Left lobe of liver (tissue), 2 donors: ENCODE measurements at places on chromosomes 2 and 18.
A peak's percentile ranks its signal among the peaks of the same experiment; 100 is the strongest.

GRCh38 chr2:8258406-8258805 is 423.4 kb upstream of the ID2 start:
- DNase-seq, result no peak

DNA sequence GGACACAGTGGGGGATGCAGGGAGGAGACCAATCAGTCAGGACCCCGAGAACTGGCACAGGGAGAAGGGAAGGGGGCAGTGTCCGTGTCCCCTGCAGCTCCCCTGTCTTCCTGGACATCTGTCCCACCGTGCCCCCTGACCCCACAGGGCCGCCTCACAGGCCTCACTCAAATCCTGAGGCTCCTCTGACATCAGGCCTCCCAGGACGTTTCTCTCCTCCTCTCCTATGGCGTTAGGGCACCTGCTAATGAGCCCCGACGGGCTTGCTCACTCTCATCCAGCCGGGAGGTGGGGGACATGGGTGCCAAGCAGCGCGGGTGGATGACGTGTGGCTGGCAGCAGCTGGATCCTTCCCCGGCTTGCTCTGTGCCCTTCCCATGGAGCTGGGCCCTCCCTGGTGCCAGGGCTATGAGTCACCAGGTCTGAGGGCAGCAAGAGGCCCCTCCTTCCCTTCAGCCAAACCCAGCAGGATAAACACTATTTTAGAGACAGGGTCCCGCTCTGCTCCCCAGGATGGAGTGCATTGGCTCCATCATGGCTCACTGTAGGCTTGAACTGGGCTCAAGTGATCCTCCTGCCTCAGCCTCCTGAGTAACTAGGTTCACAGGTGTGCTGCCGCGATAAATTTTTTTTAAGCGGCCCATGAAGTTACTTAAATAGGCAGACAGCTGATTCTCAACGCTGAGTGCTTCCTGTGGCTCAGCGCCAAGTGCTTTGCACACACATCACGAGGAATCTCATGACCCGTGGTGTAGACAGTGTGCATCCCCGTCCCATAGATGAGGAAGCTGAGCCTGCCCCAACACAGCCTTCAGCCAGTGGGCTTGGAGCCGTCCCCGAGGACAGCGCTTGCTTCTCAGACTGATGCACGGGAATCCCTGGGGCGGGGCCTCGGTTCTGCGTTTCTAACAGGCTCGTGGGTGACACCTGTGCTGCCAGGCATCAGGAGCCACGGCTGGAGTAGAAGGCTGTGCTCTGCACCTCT is 64.5 kb upstream of the HDAC4 start:
- DNase-seq, result peak; percentile 55

- DNase-seq, result no peak
Observed at GRCh38 chr2:162164802-162165201, 12.8 kb upstream of the GCG start.

GRCh38 chr2:99957332-99958133 is 184.9 kb downstream of the AFF3 start:
- DNase-seq, result no peak

DNA sequence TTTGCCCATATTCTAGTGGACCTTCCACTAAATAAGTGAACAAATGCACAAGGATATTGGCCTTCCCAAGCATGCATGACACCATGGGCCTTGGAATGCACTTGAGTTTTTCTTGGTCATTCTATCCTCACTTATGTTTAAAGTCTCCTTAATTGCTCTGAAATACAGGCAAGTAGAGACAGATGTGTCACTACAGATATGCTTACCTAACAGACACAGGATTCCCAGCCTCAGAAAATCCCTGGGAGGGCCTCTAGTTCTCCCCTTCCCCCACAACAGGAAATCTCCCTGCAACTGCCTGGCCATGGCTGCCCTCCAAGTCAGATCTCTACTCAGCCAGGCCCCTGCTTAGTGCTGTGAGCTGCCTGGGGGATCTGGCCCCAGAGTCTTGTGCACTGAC is 445.2 kb downstream of the IRS1 start:
- no peak for DNase-seq

- DNase-seq, result no peak
Observed at GRCh38 chr2:43467891-43468290, 127.9 kb downstream of the THADA start.

- no peak for DNase-seq
Observed at GRCh38 chr2:171514908-171515582, 7.2 kb upstream of the CYBRD1 start.

- DNase-seq, result no peak
Observed at GRCh38 chr18:80009661-80010550, 21.5 kb upstream of the TXNL4A start.

DNA sequence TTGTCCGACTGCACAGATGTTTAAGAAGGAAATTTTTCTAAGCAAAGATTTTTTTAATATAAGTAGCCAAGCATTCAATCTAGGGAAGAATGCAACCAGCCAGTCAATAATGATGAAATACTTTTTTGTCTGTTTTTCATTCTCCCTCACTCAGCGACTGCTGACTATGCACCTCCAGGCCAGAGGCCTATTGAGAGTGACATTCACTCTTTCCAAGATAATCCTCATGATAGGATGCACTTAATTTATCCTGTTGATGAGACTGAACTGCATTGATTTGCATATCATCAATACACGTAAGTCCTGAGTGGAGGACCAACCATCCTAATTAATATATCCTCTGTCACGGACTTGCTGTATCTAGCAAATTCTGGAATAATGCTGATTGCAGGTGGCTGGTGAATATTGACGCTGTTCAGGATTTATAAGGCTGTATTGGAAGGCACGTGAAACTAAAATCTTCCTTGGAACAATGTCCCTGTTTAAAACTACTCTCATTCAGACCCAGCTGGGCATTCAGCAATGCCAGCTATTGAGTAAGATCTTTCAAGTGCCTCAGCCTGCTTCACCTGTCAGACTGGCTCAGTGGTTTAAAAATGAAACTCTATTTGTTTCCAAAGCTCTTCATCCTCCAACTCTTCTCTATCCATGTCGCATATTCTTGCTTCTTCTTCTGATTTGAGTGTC is 142.2 kb downstream of the MAP2 start:
- DNase-seq, result no peak

DNA sequence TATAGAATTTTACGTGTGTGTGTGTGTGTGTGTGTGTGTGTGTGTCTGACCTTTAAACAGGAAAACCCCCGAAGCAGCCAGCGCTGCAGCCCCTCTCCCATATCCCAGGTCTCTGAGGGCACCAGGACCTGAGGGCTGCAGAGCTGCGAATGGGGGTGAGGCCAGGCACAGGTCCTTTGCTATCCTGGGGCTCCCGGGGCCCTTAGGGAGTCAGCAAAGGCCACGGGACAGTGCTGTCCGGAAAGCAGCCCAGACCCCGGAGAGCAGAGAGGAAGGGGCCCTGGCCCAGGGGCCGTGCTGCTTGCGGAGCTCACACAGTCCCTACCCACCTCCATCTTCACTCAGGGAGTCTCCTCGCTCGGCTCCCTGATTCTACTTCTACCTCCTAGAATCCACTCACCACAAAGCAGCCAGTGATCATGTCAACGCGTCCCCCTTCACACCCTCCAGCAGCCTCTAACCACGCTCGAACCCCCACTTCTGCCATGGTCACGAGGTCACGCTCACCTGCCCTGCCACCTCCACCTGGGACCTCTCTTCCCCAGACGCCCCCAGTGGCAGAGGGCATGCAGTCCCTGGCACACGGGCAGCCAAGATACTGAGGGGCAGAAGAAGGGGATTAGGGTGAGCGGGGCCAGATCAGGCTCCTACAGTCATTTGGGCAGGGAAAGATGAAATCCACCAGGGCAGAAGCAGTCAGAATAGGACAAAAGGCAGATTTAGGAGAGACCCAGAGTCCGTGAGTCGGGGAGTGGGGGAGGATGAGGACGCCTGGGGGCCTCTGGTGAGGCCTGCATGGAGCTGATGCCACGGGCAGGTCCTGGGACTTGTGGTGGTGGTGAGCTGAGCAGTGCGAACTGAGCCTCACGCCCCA is 86.7 kb downstream of the USP40 start:
- no peak for DNase-seq

- DNase-seq, result no peak
Observed at GRCh38 chr2:200788121-200788718, 23.5 kb upstream of the BZW1 start.

DNA sequence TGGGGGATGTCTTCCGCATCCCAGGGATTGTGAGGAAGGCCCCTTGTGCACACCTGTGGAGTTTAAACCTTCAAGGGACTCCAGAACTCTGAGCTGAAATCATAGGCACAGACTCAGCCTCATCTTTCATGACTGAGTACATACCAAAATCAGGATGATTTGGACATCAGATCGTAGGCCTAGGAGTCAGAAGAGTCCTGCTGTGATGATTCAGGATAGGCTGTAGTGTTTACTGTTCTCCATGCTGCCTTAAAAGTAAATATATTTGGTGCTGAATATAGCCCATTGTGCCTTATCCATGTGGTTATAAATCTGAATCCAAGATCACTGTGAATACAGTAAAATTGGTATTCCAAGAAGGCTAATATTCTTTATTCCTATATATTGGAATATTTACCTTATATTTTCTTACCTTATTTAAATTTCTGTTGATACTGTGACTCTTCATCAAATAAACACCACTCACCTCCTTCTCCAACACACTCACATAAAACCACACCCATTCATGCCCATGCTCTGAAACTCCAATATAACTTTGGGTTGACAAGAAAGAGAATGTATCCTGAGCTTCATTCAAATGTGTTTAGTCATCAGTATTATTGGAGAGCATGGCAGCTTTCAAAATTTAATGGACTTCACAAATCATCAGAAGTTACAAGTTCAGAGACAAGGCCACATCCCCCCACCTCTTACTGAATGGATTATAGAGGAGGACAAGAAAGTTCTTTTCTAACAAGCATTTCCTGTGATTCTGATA is 561.4 kb upstream of the LINC00305 start:
- DNase-seq, result no peak

DNA sequence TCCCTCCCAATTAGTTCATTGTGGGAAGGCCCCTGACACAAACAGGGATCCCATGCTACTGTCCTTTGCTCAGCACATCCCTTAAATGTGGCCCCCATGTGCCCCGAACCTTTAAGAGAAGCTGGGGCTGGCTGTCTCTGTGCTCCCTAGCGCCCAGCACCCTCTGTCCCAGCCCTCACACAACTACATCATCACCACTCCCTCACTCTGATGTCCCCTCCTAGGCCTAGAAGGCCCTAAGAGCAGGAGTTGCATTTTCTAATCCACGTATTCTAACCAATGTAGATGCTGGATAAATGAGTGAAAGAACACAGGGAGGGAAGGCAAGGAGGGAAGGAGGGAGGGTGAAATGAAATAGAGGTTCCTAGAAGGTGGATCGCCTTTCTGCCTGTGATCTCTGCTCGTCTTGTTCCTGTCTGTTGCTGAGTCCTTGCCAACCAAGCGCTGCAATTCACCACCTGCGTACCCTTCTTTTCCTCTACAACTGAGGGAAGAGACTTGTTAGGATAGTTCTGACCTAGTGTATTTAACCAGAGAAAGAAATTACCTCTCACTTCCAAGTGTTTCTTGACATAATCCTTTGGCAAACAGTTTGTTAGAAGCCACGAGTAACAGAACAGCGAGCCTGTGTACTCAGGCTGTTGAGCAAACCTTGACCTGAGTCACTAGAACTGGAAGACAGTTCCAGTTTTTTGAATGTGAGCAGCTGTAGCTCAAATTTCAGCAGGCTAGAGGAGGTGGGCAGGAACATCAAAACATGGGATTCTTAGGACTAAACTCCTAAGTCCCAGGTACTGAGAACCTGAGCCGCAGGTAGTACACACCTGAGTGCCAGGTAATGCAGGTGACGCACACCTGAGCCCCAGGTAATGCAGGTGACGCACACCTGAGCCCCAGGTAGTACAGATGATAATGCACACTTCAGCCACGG is 181.5 kb upstream of the ID2 start:
- no peak for DNase-seq

GRCh38 chr2:69547984-69548715 is 95.4 kb downstream of the AAK1 start:
- no peak for DNase-seq

DNA sequence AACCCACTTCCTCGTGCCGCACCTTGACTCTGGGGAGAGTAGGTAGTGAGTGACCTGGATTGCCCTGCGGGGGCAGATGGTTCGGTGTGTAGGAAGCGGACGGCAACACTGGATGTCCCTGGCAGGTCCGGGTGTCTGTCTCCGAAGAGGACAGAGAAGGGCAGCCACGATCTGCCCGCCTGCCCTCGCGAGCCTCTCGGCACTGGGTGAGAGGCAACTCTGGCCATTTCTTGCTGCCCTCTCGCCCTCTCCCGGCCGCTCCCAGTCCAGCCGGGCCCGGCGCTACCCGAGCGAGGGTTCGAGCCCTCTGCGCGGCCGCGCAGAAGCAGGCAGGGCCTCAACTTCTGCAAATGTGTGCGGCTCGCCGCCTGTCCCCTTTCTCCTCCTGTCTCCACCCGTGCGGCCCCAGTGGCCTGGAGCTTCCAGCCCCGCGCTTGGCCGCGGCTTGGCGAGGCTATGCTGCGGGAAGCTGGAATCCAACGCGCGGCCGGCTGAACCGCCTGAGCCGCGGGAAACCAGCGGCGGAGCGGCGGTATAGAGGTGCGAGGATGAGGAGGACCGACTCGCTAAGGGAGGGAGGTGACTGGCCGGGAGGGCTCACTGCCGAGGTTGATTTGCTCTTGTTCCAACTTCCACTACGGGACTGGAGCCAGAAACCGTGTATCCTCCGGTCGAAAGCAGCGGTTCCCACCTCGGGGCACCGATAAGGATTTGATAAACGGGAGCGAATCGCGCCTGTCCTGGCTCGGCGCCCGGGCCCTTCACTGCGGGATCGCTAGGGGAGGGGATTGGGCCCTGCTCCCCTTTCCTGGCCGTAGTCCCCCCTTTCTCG is 1.5 kb downstream of the EPAS1 start:
- DNase-seq, result peak; percentile 92

DNA sequence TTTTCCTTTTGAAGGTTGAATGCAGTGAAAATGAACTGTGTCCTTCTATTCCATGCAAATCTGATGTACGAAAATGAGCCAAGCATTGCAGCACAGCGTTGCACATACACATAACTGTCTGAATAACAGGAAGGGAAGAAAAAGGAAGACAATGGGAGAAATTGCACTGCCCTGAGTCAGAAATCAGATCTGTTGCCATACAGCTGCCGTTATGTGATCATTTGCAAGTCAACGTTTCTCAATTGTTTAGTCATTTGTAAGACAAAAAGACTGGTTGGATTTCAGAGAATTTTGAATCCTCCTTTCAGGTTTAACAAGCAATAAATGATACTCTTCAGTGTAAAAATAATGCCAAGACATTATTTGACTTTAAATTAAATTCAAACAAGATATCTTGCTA is 284.1 kb downstream of the DSEL start:
- DNase-seq, result no peak

DNA sequence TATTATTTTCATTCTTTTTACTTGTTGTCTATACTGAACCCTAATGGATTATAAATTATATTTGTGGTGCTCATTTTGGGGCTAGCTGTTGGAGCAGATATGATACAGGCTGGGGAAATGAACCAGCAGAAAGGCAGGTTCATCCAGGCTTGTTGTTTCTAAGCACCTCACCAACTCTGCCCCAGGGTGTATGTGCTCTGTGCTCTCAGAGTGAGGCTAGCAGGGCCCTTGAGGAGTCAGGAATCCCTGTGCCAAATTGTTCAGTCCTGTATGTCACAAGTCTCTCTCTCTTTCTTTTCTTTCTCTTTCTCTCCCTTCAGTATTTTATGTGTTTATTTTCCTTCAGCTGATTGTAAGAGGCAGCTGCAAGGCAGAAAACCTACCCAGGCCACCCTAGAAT is 181.1 kb upstream of the DPP10 start:
- no peak for DNase-seq
